Right cardiac atrium (tissue), 5 donors: ENCODE measurements at places on chromosomes 5 and 9. TPM values are rescaled to one million over a fixed set of nuclear protein-coding genes. Genes with fewer than 3 reads are reported as not detected.
A peak's percentile ranks its signal among the peaks of the same experiment; 100 is the strongest.

The ADAMTS19 gene
- total RNA-seq, result 2.1 TPM

The NAIP gene
- 10.4 TPM for total RNA-seq

The FBP2 gene
- total RNA-seq, result not detected

The F12 gene
- 0.34 TPM for total RNA-seq

- no peak for DNase-seq
These were observed 167.8 kb downstream of the RASEF start for GRCh38 chr9:82894961-82895821.

DNA sequence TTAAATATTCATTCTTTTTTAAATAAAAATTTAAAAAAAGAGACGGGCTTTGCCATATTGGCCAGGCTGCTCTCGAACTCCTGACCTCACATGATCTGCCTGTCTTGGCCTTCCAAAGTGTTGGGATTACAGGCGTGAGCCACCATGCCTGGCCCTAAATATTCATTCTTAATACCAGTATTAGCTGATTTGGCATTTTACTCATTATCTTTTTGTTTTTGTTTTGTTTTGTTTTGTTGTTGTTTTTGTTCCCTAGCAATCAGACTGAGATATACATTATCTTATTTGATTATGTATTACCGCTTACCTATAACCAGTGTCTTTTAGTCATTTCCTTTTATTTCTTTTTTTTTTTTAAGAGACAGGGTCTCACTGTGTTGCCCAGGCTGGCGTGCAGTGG is 37.9 kb downstream of the RNF44 start:
- DNase-seq, result no peak

- DNase-seq, result peak; percentile 69
These were observed 901 bp downstream of the ACTL7B start for GRCh38 chr9:108854641-108855528.

DNA sequence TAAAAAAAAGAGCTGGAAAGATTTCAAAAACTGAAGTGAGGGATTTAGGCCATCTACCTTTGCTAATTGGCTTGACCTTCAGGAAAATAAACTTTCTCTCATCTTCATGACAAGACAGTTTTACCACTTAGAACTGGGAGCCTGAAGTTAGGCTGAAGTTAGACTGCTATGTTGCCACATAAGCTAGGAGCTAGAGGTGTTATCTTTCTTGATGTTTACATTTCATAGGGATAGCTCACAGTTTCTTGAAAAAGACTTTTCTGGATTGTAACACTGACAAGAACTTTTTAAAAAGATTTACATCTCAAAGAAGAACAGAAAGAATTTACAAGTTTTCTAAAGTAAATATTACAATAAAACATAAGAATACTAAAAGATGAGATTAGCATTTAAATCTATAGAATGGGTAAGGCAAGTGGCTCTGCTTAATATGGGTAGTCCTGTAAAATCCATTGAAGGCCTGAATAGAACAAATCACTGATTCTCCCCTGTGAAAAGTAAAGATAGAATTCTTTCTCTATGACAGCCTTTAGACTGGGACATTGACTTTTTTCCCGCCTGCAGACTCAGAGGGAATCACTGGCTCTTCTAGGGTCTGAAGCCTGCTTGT is 1665.4 kb upstream of the CDH9 start:
- no peak for DNase-seq
